Left renal cortex interstitium (tissue), 4 donors: ENCODE measurements at places on chromosomes 12 and 14. TPM values are rescaled to one million over a fixed set of nuclear protein-coding genes. Genes with fewer than 3 reads are reported as not detected.

DNA sequence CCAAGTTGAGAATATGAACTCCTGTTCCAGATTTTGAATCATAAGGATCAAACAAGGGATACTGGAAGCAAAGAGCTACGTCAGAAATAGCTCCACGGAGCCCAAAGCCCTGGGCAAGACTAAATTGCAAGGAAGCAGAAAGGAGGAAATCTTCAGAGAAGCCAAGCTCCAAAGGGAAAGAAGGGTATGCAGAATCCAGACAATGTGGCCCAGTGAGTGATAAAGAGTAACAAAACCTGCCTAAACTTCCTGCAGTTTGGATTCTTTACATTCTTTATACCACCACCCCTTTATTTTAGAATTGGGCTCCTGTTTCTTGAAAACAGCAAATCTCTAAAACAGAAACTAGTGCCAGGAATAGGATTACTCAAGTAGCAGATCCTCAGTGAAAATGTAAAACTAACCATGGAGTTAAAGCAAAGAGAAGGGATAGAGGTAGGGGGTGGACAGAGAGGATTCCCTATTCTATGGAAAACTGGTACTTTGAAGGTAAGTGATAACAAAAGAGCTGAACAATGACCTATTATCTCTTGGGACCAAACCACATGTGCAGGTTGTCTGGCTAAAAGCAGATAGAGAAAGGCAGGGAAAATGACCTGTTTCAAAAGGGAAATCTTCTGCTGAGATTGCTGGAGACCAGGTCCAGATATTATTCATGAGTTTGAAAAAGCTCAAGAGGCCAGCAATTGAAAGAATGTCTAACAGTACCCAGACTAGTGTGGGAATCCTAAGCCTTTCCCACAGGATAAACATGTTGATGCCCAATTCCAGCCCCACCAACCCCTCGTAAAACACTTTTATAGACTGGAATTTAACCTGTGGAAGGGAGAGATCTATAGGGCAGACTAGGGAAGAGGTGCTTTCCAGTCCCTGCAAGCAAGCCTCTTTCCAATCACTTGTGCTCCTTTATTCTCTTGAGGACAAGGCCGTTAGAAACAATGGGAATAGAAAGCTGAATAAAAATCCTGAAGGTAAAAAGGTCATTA lies 24.5 kb downstream of the MBIP start:
- DNase-seq = no peak

- DNase-seq = no peak
These were observed 18.9 kb downstream of the BCAT1 start for GRCh38 chr12:24929953-24930352.

Gene KRT83
- polyA plus RNA-seq = not detected

GRCh38 chr14:75050852-75051555 lies at the start of gene MLH3:
TSS of gene MLH3 (minus strand) at chr14:75051467. CDS start at chr14:75049655, 1,812 bp downstream.
- DNase-seq = peak; percentile 86
